ENCODE measurements at places on chromosomes 4 and X.

DNA sequence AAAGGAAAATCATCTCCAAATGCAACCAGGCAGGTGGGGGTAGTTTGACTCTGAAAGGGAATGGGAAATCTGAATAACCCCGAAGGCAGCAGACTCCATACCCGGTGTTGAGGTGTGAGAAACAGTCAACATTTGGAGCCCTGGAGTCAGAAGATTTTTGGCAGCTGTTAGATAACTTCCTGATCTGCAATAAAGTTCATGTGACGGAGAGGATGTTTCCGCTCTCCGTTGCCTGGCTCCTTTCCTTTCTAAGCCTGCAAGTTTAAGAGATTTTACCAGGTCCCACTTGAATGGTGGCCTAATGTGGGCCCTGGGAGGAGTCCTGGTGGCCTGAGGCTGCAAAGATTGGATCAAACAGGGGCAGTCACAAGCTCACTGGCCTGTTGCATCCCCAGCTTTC is 27.7 kb downstream of the HAND2 start:
- DNase-seq = no peak

DNA sequence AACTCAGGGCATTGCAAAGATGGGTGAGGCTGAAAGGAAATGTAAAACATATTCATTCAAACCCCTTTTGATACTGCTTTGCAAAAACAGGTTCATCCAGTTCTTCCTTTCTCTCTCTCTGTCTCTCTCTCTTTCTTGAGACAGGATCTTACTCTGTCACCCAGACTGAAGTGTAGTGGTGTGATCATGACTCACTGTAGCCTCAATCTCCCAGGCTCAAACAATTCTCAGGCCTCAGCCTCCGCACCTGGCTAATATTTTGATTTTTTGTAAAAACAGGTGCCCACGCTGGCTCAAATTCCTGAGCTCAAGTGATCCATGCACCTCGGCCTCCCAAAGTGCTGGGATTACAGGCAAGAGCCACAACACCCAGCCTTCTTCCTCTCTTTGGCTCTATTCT is 15.6 kb upstream of the DCHS2 start:
- peak; percentile 82 for DNase-seq

GRCh38 chr4:141580523-141580922 is 55.9 kb upstream of the IL15 start:
- DNase-seq = no peak

GRCh38 chrX:53280331-53281320 is 758 bp downstream of the IQSEC2 start:
- peak; percentile 69 for DNase-seq

GRCh38 chrX:80174925-80175574 is 160.5 kb downstream of the TBX22 start:
- peak; percentile 68 for DNase-seq

DNA sequence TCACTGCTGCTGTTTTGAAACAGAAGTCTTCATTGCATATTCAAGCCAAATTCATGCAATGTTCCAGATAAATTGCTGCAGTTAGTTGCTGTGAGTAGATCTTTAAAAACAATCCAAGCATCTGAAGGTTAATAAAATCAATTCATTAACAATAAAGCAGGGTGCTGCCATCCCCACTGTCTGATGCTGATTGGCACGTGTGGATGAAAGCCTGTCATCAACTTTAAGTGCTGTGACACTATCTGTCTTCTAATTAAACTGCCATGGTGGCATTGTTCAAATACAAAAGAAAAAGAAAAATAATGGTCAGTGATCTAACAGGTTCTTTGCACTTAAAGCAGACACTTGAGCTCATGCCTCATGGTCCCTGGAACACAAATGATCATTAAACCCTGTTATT is 63.0 kb upstream of the MND1 start:
- no peak for DNase-seq

- DNase-seq = peak; percentile 38
These were observed 9.4 kb downstream of the UVSSA start for GRCh38 chr4:1356181-1356998.

DNA sequence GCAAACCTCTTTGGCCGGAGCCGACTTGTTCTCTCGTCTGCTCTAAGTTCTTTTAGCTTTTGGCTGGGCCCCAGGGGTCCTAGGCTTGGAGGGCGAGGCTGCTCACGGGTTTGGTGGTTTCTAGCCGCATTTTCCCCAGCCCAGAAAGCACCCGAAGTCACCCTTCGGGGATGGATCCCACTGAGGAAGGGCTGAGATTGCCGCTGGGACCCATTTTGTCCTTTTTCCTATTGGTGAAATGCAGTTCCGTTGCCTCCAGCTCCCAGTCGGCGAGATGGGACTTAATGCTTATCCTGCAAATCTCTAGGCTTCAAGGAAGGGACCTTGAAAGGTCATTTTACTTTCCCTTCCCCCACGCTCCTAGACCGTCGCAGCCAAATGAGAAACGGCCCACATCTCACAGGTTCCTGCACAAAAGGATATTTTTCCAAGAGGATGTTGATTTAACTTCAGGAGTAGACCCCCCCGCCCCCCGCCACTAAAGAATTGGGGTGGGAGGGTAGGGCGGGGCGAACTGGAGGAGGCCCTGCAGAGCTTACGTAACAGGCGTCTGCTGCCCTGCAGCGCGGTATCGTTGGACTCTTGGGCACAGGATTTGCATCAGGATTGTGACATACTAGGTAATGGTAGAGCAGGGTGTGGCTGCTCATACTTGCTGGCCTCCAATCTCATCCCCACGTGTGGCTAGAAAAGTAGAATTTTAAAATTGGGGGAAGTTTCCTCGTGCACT is 564 bp downstream of the PGK1 start:
- DNase-seq = peak; percentile 41

GRCh38 chrX:154091678-154092077 is 5.8 kb downstream of the MECP2 start:
- no peak for DNase-seq

DNA sequence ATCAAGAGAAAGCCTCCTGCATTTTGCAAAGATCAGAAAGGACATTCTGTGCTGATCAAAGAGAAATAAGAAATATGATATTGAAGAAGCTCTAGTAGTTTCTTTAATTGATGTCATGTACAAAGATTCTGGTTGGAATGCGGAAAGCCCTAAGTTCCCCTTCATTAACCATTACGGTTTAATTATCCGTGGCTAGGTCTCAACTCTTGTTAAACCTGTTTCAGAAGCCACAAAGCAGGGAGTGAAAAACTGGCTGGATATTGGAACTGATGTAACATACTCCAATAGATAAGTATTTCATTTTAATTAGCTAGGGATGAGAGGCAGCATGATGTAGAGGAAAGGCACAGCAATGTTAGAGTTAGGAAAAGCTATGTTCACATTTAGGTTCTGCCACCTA is 55.7 kb downstream of the SPANXN3 start:
- no peak for DNase-seq

- DNase-seq = no peak
These were observed 275.2 kb downstream of the TRIML1 start for GRCh38 chr4:188414441-188414840.

DNA sequence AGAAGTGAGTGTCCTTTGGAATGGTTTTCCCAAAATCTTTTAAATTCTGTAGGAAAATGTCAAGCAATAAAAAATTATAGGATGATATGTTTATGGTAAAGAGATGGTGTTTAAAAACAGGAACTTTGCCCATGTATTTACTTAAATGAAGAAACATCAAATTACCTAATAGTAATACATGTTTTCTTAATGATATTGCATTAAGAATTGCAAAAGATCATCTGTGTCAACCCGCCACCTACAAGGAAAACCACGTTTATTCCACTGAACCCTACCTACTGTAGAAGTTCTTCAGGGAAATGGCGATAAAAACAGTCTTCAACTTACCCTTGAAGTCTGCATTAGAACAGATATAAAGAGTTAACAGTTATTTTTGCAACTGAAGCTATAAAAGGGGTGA is 67.2 kb upstream of the NDP start:
- DNase-seq = no peak

DNA sequence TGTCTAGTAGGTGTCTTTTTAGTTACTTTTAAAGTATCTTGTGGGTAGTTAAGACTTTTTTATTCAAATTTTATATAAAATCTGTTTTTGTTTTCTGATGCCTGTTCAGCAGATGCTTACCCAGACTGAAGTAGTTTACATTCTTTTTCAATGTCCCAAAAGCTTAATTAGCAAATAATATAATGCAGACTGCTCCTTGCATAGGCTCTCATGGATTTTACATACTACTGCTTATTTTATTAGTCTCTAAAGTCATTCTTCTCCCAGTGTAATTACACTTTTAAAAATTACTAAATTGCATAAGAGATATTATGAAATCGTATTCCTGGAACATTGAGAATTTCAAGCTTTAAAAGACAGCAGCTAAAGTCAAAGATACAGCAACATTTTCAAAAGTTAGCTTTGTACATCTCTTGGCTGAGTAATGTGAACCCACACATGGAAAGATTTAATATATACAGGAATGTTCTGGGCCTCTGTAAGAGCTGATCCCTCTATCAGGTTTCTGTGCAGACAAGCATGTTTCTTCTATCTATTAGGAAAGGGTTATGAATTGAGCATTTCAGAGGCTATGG is 148.4 kb upstream of the SPRY1 start:
- DNase-seq = no peak

GRCh38 chr4:12761694-12762093 is 722.4 kb downstream of the RAB28 start:
- DNase-seq = no peak

GRCh38 chr4:138981930-138982390 is 33.6 kb upstream of the NOCT start:
- peak; percentile 55 for DNase-seq

DNA sequence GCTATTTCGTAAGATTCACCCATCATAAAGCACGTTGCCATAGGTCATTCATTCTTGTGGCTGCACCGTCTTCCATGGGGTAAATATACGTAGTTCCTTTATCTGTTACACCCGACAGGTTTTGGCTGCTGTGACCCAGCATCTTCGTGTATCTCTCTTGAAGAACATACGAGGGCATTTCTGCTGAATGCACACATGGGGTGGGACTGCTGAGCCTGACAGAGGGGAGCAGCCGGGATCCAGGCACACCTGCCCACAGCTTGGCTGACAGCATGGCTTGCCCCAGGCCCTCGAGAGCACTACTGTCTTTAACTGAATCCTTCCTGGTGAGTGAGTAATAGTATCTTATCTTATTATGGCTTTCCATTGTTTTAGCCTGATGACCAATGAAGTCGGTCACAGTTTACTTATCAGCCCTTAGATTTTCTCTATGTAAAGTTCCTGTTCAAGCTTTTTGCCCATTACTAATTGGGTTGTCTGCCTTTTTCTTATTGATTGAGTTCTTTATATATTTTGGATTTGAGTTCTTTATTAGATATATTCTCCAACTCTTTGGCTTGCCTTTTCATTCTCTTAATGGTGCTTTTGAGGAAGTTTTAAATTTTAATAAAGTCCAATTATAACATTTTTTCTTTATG is 45.0 kb upstream of the MXD4 start:
- DNase-seq = no peak

DNA sequence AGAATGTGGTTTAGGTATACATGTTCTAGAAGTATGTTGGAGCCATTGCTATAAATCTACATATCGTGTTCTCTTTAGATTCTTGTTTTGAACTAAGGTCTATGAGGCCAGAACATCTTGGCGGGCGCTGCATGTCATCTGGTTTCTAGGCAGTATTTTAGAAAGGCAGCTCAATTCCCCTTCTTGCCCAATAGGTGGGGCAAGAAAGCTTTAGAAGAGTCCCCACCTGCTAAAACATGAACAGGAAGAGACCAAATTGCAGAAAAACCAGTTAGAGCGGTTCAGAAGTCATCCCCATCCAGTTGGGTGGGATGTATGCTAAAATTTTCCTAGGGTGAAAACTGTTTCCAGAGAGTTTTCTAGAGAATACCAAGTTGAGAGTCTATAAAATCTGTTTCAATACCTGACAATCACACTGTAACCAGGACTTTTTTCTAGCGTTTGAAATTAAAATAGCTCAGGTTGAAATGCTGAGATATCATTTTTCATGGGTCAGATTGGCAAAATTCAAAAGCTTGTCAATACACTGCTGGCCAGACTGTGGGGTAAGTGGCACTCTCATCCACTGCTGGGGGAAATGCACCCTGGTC is 17.5 kb upstream of the SH3KBP1 start:
- DNase-seq = peak; percentile 84

Measured in PC-3 (cell line).